MCF 10A (cell line): ENCODE measurements at places on chromosomes 1 and 21. TPM values are rescaled to one million over a fixed set of nuclear protein-coding genes. Genes with fewer than 3 reads are reported as not detected.

- H3K4me1 ChIP-seq, result peaks cover 10% of the 10 kb centered on the region
- H3K27ac ChIP-seq, result no peak overlapping the region
- no peak overlapping the region for H3K4me3 ChIP-seq
Observed at GRCh38 chr1:116817582-116818064, 63.4 kb downstream of the CD2 start.

DNA sequence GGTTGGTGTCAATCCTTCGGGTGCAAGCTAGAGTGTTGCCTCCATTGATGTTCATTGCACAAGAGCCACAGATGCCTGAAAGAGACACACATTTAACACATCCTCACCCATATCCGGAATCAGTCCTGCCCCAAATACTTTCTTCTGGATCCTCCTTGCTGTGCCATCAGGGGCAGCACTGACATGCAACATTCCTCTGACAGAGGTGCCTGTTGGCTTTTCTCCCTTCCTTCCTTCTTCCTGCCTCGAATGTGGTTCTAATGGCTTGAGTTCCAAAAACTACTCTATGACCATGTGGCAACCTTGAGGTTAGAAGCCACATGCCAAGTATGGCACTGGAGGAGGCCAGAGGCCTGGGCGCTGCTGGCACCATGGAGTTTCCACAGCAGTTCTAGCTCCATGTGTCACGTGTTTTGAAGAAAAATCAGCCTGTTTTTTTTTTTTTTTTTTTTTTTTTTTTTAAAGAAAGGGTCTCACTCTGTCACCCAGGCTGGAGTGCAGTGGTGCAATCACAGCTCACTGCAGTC is 17.0 kb upstream of the ATP13A2 start:
- no peak for DNase-seq
- peak overlapping the region; percentile 36 for H3K27ac ChIP-seq
- no peaks in the 10 kb centered on the region for H3K27me3 ChIP-seq
- peaks cover 16% of the 10 kb centered on the region for H3K4me1 ChIP-seq

DNA sequence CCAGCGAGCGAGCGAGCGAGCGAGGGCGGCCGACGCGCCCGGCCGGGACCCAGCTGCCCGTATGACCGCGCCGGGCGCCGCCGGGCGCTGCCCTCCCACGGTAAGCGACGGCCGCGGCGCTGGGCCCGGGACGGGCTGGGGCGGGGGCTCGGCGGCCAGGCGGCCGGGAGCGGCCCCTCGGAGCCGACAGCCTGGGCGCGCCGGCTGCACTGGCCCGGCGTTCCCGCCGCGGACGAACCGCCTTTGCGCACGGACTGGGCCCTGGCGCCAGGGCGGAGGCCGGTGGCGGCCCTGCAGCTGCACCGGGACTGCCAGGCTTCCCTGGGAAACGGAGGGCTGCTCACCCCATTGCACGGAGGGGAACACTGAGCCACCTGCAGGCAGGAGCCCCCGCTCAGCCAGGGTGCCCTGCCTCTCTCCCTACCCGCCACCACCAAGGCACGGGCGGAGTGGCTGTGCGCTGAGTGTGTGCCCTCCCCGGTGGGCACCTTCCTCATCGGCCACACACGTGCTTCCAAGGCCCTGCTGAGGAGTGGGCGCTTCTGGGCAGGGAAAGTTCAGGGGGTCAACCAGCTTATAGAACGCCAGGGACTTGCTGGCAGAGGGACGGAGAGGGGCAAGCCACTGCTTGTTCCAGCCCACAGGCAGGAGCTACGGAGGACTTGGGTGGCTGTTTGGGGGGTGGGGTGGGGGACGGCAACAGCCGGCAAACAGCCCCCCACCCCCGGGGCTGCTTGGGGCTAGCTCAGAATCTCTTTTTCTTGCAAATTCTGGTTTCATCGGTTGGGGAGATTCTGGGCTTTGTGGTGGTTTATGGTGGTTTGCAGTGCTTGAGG is 532 bp downstream of the CSF1 start:
- peaks cover 4% of the 10 kb centered on the region for H3K36me3 ChIP-seq
- H3K27ac ChIP-seq, result peak overlapping the region; percentile 69
- H3K27me3 ChIP-seq, result no peaks in the 10 kb centered on the region
- peaks cover 25% of the 10 kb centered on the region for H3K4me1 ChIP-seq

GRCh38 chr1:212108187-212108586 is 72.6 kb downstream of the DTL start:
- H3K27me3 ChIP-seq, result no peaks in the 10 kb centered on the region
- H3K4me3 ChIP-seq, result no peak overlapping the region
- no peak for DNase-seq
- no peaks in the 10 kb centered on the region for H3K36me3 ChIP-seq
- H3K4me1 ChIP-seq, result no peaks in the 10 kb centered on the region

DNA sequence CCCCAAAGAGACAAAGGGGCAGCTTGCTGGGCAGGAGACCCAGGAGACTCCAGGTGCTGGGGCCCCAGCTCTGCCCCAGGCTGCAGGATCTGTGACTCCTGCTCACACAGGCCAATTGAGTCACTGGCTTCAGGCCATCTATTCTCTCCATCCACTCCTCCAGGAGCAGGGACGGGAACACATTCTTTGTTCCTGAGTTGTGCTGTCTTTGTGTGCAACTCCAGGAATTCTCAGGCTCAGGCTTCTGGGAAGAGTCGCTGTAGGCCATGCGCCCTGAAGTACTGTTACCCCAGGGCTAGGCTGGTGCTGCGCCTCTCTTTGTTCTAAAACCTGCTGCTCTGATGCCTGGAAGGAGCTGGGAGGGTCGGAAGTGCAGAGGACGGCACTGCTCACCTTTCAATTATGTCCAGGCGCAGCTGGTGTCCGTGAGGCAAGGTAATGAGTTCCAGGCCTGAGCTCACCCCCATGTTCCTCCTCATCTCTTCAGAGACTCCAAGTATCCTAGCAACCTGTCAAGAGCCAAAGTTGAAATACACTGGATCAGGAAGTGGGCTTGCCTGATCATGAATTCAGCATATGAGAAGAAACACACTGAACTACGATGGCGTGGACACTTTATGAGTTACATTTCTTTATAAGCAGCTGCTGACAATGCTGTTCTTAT is 105.9 kb downstream of the BCAR3 start:
- peak overlapping the region; percentile 39 for H3K27ac ChIP-seq
- no peak overlapping the region for H3K4me3 ChIP-seq
- DNase-seq, result no peak
- H3K4me1 ChIP-seq, result peaks cover 18% of the 10 kb centered on the region

- DNase-seq, result no peak
- peaks cover 20% of the 10 kb centered on the region for H3K36me3 ChIP-seq
- H3K27ac ChIP-seq, result peak overlapping the region; percentile 46
- no peak overlapping the region for H3K4me3 ChIP-seq
- H3K27me3 ChIP-seq, result no peaks in the 10 kb centered on the region
Observed at GRCh38 chr21:29307718-29308455, 9.2 kb downstream of the BACH1 start.

The PLA2G5 gene
- not detected in 2 replicates for total RNA-seq

GRCh38 chr1:193143285-193143684 is 21.5 kb downstream of the CDC73 start:
- DNase-seq, result peak; percentile 35
- no peaks in the 10 kb centered on the region for H3K27me3 ChIP-seq
- H3K27ac ChIP-seq, result no peak overlapping the region
- H3K4me3 ChIP-seq, result no peak overlapping the region

The KPRP gene
- 0.12 and 0.25 TPM in 2 replicates for total RNA-seq

The EPHA2 gene
- 206 and 248 TPM in 2 replicates for total RNA-seq

The FCGR1A gene
- total RNA-seq, result not detected in 2 replicates

DNA sequence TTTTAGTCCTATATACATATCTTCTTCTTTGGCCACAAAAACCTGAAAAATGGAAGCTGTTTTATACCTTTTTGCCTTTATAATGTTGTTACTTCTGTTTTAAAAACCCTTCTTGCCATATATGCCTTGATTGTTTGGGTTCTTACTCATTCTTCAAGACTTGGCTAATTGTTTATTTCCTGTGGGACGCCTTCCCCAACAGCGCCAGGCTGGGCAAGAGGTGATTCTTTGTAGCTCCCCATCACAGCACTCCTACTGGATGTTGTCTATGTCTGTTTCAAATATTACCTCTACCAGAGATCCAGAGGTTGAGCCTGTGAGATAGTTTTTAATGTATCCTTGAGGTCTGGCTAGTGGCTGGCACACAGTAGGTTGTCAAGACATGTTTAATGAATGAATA is 73.2 kb upstream of the CYP2J2 start:
- no peaks in the 10 kb centered on the region for H3K36me3 ChIP-seq
- no peak overlapping the region for H3K27ac ChIP-seq
- no peaks in the 10 kb centered on the region for H3K4me1 ChIP-seq
- H3K4me3 ChIP-seq, result no peak overlapping the region
- DNase-seq, result no peak
- peaks cover 49% of the 10 kb centered on the region for H3K27me3 ChIP-seq

GRCh38 chr1:238186887-238187574 is 296.3 kb upstream of the ZP4 start:
- no peaks in the 10 kb centered on the region for H3K4me1 ChIP-seq
- no peak overlapping the region for H3K4me3 ChIP-seq
- H3K36me3 ChIP-seq, result no peaks in the 10 kb centered on the region
- no peak for DNase-seq

GRCh38 chr1:174736831-174737230 is 262.9 kb upstream of the CACYBP start:
- H3K27me3 ChIP-seq, result no peaks in the 10 kb centered on the region
- no peaks in the 10 kb centered on the region for H3K36me3 ChIP-seq
- no peak for DNase-seq
- no peak overlapping the region for H3K4me3 ChIP-seq

The HES5 gene
- not detected in 2 replicates for total RNA-seq

- H3K4me3 ChIP-seq, result no peak overlapping the region
- H3K27me3 ChIP-seq, result no peaks in the 10 kb centered on the region
- H3K4me1 ChIP-seq, result peaks cover 17% of the 10 kb centered on the region
- no peak overlapping the region for H3K27ac ChIP-seq
- H3K36me3 ChIP-seq, result no peaks in the 10 kb centered on the region
Observed at GRCh38 chr1:118949315-118949714, 38.8 kb downstream of the TBX15 start.

The PKP1 gene
- total RNA-seq, result 0.30 and 0.32 TPM in 2 replicates

The FCAMR gene
- total RNA-seq, result not detected in 2 replicates

DNA sequence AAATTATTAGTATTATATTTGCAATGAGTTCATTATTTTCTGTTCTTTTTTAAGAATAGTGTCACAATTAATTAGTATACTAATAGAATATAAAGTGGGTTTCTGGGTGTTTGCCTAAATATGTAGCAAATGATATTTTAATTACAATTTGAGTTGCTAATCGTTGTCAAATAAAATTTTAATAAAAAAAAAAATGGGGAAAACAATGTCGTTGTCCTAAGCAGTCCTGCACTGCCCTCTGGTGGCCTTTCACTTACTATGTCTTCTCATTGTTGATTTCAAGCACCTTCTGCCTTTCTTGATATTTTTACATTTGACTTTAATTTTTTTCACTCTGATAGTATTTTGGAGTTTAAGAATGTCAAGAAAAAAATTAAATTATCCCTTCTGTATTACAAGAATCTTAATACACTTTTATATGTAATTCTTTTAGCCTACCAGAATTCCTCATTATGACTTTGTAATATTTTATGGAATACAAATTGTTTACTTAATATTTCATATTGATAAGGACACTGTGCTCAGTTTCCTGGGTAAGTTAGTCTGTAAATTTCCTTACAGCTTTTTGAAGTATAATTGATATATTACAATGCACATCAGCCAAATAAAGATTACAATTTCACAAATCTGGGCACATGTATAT is 104.5 kb upstream of the FMN2 start:
- H3K4me3 ChIP-seq, result no peak overlapping the region
- no peaks in the 10 kb centered on the region for H3K36me3 ChIP-seq

DNA sequence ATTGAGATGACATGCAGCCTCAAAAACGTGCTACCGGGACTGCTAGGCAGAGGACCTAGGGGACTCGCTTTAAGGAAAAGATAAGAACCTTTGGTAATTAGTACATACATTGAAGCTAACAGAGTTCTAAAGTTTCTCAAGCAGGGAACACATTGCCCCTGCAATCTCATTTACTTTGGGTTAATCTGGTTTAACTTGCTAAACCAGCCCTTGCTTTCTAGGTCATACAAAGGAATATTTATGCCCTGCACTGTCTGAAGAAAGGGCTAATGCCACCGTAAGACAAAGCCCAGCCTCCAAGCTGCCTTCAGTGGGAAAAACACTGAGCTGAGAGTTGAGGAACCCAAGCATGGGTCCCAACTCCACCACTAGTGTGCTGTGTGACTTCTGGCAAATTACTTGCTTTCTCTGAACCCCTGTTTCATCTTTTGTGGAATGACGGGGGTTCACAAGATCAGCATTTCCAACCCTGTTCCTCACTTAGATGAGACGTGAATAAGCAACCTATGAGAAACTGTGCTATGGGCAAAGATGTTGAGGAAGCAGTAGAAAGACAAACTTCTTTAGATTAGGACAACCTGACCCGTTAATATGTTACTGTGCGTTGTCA is 66.3 kb downstream of the VWA5B1 start:
- H3K36me3 ChIP-seq, result no peaks in the 10 kb centered on the region
- H3K27ac ChIP-seq, result no peak overlapping the region
- H3K4me3 ChIP-seq, result no peak overlapping the region
- peaks cover 13% of the 10 kb centered on the region for H3K27me3 ChIP-seq
- no peak for DNase-seq
- H3K4me1 ChIP-seq, result peaks cover 13% of the 10 kb centered on the region

GRCh38 chr21:23939369-23940065 is 1667.8 kb downstream of the MRPL39 start:
- no peaks in the 10 kb centered on the region for H3K36me3 ChIP-seq
- H3K4me3 ChIP-seq, result no peak overlapping the region
- H3K4me1 ChIP-seq, result no peaks in the 10 kb centered on the region
- DNase-seq, result no peak
- H3K27me3 ChIP-seq, result no peaks in the 10 kb centered on the region

The AMIGO1 gene
- total RNA-seq, result 0.21 and 0.29 TPM in 2 replicates

The RCAN1 gene
- 11.9 and 18.4 TPM in 2 replicates for total RNA-seq

- H3K36me3 ChIP-seq, result no peaks in the 10 kb centered on the region
- peak overlapping the region; percentile 68 for H3K4me3 ChIP-seq
- H3K27ac ChIP-seq, result peak overlapping the region; percentile 88
- no peaks in the 10 kb centered on the region for H3K27me3 ChIP-seq
Observed at GRCh38 chr1:44048532-44049215, 17.4 kb upstream of the SLC6A9 start.

The PMF1 gene
- total RNA-seq, result 51.0 and 77.7 TPM in 2 replicates

DNA sequence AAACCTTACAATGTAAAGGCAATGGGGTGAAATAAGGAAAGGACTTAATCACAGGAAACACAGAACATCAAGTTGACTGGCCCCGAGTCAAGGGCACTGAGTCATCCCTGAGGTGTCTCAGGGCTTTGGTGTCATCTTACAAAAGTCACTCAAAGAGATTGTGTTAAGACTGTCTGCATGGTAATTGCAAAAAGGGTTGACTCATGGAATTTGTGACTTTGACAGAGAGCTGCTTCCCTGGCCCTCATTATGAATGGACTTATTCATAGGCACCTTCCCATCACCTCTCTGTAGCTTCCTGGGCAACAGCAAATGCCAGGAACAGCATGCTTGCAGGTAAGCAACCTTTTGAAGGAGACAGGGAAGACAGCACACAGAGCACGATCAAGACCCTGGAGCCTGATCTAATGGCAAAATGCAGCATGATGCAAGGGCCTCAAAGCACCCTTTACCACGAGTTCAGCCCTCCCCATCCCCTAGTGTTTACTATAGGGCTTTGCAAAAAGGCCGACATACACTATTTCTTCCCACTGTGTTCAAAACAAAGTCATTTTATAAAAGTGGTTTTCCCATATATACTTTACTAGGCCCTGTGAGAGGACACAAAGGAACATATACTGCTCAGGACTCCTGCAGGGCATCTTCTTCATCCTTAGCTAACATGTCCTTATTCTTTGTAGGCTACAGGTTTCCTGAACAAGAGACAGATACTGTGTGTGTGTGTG is 17.1 kb downstream of the ZP4 start:
- H3K4me3 ChIP-seq, result no peak overlapping the region
- H3K36me3 ChIP-seq, result no peaks in the 10 kb centered on the region
- peak overlapping the region; percentile 17 for H3K27ac ChIP-seq
- peak; percentile 100 for DNase-seq

The SLC2A5 gene
- total RNA-seq, result 0.39 and 0.61 TPM in 2 replicates

The OLFML3 gene
- 0.20 and 0.30 TPM in 2 replicates for total RNA-seq

The AMPD1 gene
- total RNA-seq, result not detected in 2 replicates

- H3K27ac ChIP-seq, result no peak overlapping the region
- H3K27me3 ChIP-seq, result no peaks in the 10 kb centered on the region
- H3K36me3 ChIP-seq, result no peaks in the 10 kb centered on the region
Observed at GRCh38 chr1:69499203-69499803, 68.4 kb upstream of the LRRC7 start.
